Cerebellar nuclear complex (tissue), 1 donor: ENCODE measurements at places on chromosomes 3 and 15.

DNA sequence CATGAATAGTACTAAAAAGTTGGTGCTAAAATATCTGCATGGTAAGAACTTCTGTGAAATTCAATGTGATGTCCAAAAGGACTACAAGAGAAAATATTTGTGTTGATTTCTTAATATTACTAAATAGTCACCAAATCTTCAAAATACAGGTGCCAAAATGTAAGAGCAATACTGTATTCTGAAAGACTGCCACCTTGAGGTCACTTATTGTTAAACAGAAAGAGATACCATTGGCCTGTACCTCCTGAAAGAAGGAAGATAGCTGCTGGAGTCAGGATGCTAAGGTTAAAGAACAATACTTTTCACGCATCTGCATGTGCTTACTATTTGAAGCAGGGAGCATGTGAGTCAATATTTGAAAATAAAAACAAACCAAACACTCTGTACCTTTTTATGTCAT is 72.0 kb upstream of the LSAMP start:
- DNase-seq, result no peak

DNA sequence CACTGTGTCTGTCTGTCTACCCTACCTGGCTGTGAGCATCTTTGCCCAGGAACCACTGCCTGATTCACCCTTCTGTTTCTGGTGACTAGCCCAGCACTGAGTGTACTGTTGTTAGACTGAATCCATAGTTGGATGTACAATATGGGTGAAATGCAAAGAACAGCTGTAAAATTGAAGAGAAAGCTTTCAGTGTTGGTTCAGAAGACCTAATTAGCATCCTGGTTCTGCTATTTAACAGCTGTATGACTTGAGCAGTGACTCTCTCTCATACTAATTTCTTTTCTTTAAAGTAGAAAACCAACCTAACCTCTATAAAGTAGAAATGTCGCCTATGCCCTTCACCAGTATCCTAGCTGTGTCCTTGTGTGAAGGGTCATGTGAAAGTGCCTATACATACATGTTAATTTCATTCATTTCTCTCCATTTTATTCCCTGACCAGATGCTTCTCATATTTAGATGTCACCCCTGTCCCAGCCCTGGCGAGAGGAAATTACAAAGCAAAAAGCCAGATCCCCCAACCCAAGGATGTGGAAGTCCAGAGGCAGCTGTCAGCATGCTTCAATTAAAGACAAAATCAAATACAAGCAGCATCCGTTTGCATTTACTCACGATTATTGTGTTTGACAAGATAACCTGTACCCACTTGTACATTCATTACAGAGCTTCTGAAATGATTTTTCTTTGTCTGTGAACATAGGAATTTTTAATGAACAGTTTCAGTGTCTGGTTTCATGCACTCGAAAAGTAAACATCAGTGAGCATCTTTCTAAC is 305.7 kb upstream of the ICE2 start:
- no peak for DNase-seq

DNA sequence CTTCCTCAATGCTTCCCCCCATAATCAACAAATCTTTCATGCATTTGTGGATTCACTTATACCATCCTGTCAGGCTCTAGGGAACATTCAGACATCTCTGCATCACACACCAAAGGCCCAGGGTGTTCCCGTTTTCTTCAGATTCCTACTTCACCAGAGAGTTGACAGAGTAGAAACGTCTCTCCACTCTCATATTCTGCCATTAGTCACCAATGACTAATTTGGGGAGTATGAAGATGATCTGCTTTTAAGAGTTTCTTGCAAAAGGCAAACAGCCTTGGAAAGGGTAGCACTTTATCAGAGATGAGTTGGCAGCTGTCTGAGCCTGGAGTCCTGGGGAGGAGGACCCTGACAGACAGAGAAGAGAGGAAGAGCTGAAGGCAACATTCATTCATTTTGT is 55.8 kb upstream of the DGKG start:
- DNase-seq, result no peak

GRCh38 chr3:194333981-194334320 is 17.2 kb downstream of the CPN2 start:
- DNase-seq, result no peak

DNA sequence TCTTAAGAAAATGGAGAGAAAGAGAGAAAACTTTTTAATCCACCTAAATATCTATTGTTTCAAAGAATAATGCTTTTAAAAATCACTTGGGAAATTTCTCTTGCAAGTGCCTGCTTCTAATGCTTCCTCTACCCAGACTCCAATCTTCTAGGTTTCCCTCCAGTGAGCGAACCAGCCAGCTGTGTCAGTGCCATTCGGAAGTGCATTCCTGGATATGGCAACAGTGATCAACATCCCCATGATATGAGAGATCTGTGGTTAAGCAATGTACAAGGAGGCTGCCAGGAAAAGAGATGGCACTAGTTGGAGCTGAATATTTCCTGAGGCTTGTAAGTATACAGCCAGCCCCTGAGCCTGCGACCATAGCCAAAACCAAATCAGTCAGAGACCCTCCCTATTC is 53.3 kb upstream of the KCNMB2 start:
- DNase-seq, result no peak

GRCh38 chr15:78930577-78931388 is 14.1 kb downstream of the CTSH start:
- DNase-seq, result no peak

GRCh38 chr3:108028896-108029295 is 61.9 kb downstream of the CD47 start:
- no peak for DNase-seq

DNA sequence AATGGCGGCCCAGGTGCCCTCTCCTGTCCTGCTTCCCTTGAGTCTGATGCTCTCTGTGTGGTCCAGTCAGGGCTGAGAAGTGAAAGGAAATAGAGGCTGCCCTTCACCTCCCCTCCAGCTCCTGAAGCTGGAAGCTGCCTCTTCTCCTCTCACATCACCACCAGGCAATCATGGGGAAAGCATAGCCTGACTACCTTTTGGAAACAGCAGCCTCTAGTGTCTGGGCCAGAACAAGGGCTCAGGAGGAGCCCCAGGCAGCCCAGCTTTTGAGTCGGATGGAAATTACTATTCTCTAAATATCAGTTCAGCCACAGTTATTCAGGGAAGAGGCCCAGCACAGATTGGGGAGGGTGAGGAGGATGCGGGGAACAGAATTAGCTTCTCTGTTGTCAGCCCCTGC is 43.3 kb upstream of the CCDC174 start:
- DNase-seq, result no peak

GRCh38 chr15:86197770-86198169 is 118.1 kb downstream of the AGBL1 start:
- DNase-seq, result no peak

- no peak for DNase-seq
Measured at GRCh38 chr3:46442576-46443530, 21.9 kb downstream of the LTF start.

- DNase-seq, result no peak
Measured at GRCh38 chr15:101206176-101206591, 45.7 kb downstream of the CHSY1 start.

DNA sequence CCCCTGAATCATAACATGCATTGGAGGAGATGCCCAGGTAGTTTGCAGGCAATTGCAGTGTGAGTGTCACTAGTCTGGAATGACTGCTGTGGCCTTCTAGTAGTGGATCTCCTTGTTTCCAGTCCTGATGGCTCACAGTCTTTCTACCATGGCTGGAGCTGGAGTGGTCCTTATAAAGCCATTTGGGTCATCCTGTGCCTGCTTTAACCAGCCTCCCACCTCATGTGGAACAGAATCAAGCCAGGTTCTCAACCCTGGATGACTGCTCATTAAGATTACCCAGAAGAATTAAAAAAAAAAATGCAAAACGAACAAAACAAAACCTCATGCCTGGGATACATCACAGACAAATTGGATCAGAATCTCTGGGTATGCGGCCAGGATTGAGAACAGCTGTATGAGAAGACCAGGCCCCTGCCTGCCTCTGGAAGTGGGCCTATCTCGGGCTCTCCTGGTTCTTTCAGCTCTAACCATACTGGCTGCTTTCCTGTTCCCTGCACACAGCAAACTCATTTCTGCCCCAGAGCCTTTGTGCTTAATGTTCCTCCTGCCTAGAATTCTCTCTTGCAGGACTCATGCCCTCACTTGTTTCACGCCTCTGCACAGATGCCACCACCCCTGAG is 96.4 kb downstream of the ITPR1 start:
- DNase-seq, result no peak

DNA sequence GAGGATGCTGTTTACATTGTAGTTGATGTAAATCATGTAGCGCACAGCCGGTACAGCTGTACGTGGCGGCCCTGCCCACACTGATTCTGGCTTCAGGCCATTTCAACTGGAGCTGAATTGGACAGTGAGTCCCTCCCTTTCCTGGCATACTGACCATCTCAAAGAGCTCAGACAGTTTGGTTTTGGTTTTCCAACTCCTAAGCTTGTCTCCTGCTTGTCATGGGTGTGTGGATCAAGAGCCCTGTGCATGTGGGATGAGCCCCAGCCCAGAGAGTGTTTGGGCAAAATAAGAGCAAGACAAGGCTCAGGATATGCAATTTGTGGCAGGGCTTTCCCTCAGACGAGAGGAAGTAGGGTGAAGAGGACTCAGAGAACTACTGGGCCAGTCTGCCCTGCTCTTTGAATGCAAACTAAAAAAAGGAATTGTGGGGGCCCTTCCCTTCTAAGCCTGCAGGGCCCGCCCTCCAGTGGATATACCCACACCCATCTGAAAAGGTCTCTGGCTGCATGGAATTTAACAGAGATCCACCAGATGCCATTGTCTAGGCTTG is 13.3 kb downstream of the ITGA11 start:
- DNase-seq, result no peak

- no peak for DNase-seq
Measured at GRCh38 chr3:157373783-157374182, 62.9 kb upstream of the PTX3 start.

DNA sequence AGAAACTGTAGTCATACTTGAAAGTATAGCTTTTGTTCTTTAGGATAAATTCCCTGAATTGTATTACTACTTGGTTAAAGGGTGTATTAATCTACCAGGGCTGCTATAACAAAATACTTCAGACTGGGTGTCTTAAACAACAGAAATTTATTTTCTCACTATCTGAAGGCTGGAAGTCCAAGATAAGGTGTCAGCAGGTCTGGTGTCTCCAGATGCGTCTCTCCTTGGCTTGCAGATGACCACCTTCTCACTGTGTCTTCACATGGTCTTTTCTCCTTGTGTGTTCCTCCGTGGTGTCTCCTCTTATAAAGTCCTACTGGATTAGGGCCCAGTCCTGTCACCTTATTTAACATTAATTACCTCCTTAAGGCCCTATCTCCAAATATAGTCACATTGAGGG is 33.7 kb downstream of the MED12L start:
- DNase-seq, result no peak

GRCh38 chr3:132290833-132291232 is 26.4 kb upstream of the ACP3 start:
- DNase-seq, result no peak

DNA sequence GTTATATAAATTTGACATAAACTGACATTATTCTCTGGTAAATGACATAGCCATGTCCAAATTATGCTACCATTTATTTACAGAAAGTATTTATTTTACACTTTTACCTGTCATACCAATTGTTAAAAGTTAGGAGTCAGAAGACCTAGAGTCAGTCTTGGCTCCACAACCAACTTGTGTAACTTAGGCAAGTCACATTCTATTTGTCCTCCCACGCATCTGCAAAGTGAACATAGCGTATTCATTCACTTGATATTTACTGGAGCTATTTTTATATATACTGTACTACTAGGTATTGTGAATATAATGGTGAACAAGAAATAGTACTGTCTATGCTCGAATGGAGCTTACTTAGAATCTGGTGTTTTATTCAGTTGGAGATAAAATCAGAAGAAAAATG is 78.7 kb downstream of the ZNF280D start:
- no peak for DNase-seq

DNA sequence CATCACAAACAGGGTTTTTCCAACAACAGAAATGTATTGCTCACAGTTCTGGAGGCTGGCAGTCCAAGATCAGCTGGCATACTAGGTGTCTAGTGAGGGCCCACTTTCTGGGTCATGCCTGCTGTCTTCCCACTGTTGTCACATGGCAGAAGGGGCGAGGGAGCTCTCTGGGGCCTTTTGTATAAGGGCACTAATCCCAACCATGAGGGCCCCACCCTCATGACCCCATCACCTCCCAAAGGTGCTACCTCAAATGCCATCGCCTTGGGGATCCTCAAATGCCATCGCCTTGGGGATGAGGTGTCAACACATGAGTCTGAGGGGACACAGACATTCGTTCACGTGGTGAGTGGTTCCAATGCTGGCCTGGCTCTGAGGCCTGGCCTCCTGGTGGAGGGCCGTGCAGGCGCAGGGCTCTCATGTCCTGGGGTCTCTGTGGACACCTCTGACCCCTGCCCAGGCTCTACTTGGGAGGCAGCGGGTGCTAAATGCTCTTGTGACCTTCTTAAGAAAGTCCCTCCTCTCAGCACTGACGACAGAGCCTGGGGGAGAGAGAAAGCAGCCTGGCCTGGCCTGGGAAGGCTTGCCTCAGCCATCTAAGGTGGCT is 16.8 kb downstream of the NUP210 start:
- DNase-seq, result no peak

DNA sequence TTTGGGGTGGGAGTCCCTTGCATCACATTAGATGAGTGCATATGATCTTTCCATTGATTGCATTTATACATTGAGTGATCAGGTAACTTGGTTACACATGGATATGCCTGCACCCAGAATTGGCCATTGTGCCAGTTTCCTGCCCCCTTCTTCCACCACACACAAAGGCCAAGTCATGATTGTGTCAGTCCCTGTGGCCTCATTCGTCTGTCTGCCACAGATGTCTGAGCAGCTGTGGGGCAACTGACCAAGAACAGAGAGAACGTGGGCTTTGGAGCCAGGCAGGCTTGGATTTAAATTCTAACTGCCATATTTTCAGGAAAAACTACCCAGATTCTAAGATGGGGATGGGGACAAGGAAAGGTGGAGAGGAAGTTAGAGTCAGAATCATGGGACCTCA is 27.0 kb downstream of the CCNL1 start:
- no peak for DNase-seq

- no peak for DNase-seq
Measured at GRCh38 chr15:82968066-82968465, 15.5 kb upstream of the HOMER2 start.

DNA sequence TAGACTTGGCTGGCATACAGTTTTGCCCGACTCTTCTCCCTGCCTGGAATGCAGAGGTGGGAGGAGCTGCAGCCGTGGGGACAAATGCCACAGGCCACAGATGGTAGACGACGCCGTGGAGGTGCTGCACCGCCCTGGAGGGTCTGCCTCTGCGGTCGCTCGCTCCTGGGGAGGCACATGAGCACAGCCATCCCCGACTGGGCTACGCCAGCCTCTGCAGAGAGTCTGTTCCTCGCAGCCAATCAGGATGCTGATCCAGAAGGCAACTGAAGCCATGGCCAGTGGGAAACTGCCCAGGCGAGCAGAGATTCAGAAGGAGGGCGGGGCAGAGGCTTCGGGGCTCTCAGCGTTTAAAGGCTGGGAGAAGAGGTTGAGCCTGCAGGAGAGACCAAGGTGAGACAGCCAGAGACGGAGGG is 11.9 kb upstream of the LRRC15 start:
- DNase-seq, result no peak
